ENCODE measurements at places on chromosomes 11 and 22. TPM values are rescaled to one million over a fixed set of nuclear protein-coding genes. Genes with fewer than 3 reads are reported as not detected.

The RCN1 gene
- 92.3 TPM for total RNA-seq

The TRIM6 gene
- total RNA-seq, result 3.3 TPM

The PHF21A gene
- 82.2 TPM for total RNA-seq

The OR8G5 gene
- not detected for total RNA-seq

The STK33 gene
- total RNA-seq, result 3.1 TPM

The ANGPTL5 gene
- 1.4 TPM for total RNA-seq

The PARVA gene
- 176 TPM for total RNA-seq

The PACSIN3 gene
- total RNA-seq, result 66.0 TPM

The TMEM45B gene
- total RNA-seq, result 0.53 TPM

The YPEL1 gene
- total RNA-seq, result 8.2 TPM

The CD3G gene
- 1.2 TPM for total RNA-seq

The RBMXL2 gene
- 0.22 TPM for total RNA-seq

The CCT8L2 gene
- not detected for total RNA-seq

The MOGAT2 gene
- total RNA-seq, result 0.18 TPM

The PGA4 gene
- not detected for total RNA-seq

DNA sequence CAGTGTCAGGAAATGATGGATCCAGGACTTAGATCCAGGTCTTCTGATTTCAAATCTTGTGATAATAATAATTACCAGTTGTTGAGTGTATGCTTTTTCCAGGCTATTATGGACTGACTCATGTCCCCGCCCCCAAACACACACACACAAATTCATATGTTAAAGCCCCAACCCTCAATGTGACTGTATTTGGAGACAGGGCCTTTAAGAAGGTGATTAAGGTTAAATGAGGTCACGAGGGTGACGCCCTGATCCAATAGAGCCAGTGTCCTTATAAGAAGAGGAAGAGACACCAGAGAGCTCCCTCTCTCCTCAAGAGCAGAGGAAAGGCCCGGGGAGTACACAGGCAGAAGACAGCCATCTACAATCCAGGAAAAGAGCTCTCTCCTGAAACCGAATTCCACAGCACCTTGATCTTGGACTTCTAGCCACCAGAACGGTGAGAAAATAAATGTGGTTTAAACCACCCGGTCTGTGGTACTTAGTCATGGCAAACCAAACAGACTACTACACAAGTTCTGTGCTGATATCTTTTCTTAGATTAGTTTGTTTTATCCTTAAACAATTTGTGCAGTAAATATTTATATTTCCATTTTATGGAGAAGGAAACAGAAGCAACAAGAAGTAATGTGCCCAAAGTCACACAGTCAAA is 8.2 kb downstream of the TMPRSS5 start:
- DNase-seq, result no peak

- no peak for DNase-seq
These were observed 5.5 kb downstream of the TCIRG1 start for GRCh38 chr11:68044145-68044813.

DNA sequence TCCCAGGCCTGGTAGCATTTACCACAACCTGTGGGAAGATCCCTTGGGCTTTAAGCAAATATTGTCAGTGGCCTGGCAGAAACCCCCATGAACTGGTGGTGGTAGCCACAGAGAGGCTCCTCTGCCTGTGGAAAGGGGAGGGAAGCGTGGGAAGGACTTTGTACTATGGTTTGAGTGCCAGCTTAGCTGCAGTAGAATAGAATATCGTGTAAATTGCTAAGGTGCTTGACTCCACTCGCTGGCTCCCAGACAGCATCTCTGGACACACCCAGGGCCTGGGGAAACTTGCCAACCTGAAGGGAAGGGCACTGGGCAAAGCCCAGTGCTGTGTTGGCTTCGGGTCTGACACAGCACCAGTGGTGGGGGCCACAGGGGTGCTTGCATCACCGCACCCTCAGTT is 52.6 kb downstream of the XRRA1 start:
- no peak for DNase-seq

DNA sequence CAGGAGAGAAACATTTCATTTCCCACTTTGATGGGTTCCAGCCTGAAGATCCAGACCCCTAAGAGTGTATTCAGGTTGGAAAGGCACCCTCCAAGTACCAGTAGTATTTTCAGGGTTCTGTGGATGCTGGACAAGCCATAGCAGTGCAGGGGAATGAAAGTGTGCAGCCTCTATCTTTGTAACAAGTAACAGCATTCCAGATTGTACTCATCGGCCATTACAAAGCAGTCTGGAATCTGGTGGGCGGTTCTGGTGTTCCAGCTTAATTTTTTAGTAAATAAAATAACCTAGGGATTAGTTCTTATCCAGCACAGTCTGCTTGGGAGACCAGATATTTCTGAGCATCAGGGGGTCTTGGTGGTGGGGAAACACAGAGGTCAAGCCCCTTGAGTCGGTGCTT is 22.6 kb downstream of the APLNR start:
- DNase-seq, result no peak

DNA sequence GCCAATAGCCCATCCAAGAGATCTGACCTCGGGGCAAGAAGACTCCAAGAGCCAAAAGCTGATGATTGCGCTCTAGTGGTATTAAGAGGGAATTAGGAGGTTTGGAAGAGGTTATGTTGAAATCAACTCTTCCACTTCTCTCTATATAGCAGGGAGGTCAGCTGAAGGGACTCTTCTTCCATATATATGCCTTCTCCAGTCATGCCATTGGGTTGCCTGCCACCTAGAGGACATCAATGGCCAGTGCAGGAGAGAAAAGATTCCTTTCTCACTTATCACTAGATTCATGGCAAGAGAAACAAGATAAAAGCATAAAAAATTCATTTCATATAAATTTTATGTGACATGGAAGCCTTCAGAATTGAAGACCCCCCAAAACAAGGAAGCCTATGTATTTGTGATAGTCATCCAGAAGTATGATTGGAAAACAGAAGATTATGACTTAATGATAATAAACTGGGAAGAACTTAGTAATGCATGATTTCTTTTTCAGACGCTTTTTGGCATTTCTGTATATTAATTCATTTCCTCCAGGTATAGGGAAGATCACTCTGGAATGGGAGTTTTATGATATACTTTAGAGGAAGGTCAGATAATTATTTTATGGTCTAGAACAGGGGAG is 435.1 kb upstream of the DDI1 start:
- DNase-seq, result no peak

GRCh38 chr11:93718057-93718563 is 23.2 kb downstream of the TAF1D start:
- no peak for DNase-seq

DNA sequence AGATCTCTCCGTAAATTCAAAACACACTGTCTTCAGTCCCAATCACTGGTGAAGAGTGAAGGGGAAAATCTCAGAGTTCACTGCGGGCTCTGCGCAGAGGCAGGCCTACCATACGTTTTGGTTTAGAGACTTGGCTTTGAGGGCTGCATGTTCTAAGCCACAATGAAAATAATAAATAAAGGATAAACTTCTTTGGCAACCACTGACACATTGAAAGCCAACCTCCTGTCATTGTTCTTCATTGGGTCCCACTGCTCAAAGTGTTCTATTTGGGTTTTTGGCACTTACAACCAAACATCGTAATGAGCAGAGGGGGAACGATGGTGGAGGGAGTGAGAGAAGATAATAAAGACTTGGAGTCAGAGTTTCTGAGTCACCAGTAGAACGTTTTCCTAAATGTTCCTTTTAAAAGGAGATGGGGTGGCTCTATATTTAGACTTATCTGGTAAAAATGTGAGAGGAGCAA is 472.9 kb downstream of the SOX6 start:
- no peak for DNase-seq

DNA sequence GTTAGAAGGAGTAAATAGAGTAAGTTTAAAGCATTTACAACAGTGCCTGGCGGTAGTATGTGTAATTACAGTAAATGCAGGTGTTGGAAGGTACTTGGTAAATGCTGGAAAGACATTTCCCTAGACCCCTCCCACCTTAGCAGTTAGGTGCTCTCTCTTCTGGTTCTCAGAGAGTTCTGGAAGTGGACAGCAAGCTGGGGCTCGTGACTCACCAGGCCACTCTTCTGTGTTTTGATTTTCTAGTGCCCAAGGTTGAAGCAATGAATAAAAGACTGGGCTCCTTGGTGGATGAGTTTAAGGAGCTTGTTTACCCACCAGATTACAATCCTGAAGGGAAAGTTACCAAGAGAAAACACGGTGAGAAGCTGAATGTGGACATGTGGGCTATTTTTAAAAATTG is 27.6 kb downstream of the SNU13 start:
- no peak for DNase-seq

- DNase-seq, result no peak
These were observed 45.0 kb downstream of the OR4C6 start for GRCh38 chr11:55707029-55707428.

DNA sequence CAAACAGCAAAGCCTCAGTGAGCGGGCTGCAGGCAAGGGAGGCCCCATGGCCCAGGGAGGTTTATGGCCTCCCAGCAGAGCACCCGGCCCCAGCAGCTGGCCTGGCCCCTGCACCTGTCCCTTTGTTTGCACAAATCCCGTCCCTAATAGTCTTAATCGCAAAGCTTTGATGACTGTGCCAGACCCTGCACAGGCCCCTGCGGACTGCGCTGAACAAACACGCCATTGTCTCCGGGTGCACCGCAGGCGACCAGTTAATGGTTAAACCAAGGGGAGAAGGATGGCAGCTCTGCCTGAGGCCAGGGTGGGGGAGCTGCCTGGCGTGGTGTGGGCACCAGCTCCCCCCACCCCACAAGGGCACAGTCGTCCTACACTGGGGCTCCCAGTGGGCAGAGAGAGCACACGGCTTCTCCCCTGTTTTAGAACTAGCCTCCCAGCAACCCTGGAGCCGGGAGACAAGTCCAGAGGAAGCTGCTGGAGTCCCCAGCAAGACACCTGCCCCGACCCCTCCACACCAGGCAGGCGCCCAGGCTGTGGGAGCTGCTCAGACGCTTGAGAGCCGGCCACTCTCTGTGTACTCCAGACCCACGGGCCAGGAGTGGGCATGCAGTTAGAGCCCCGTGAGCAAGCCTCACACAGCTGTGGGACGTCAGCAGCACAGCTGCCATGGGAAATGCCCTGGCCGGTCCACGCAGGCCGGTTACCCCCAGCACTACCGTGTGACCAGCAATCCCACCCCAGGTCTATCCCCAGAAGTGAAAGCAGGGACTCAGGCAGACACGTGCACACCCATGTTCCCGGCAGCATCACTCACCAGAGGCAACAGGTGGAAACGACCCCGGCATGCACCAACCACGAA is 39.7 kb upstream of the TH start:
- peak; percentile 49 for DNase-seq

- DNase-seq, result no peak
These were observed 496 bp upstream of the TRAF6 start for GRCh38 chr11:36510594-36510942.

DNA sequence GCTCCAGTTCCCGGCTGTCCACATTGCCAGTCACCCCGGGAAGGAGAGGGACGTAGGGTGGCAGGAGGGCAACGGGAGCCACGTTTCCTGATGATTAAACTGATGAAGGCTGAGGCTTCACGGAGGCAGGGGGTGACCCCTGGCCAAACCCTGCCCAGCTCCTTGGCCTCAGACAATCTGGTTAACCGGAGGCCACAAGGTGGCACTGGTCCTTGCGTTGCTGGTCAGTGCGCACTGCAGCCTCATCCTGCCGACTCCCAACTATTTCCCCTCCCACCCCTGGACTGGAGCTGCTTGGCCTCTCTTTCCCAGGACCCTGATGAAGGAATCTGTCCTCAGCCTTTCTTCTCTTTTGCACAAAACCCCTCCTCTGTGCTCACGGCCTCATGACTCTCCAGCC is 75.3 kb downstream of the PDE2A start:
- no peak for DNase-seq

GRCh38 chr11:9210224-9210921 is 54.8 kb downstream of the DENND5A start:
- no peak for DNase-seq

DNA sequence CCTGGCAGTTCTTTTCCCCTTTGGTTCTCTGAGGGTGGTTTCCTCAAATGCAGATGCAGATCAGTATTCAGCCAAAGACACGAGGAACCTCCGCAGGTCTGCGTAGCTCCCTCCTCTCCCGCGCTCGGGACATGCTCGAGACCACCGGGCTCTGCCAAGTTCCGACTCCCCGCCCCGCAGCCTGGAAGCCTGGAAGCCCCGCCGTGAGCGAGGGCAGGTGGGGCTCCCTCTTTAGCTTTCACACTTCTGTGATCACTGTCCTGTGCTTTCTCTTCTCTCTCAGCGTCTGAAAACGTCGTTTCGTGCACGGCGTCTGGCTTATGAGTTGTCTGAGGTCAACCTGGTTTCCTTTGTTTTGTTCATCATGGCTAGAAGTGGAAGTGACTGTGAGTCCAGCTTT is 26.6 kb downstream of the ZBED4 start:
- DNase-seq, result no peak

DNA sequence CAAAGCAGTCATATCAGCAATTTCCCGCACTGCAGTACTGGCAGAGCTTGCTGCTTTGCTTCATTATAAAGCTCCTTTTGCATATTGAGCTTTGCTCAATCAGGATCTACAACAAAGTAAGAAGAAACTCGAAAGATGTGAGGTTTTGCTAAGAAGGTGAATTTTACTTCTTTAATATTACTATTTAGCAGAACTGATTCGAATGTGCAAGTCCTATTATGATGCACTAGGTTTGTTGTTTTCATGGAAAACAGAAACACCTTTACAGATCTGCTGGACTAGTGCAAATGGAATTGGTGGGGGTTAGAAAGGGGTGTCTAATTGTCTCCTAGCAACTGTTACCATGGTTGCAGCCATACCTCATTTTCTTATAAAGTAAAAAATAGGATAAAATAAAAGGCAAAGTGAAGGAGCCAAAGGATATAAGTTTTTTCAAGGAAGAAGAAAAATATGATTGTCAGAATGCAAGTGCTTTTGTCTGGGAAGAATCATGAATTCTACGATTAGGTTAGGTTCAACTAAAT is 153.2 kb downstream of the MSANTD4 start:
- DNase-seq, result no peak

- no peak for DNase-seq
These were observed 191.8 kb upstream of the E2F8 start for GRCh38 chr11:19432370-19433061.

DNA sequence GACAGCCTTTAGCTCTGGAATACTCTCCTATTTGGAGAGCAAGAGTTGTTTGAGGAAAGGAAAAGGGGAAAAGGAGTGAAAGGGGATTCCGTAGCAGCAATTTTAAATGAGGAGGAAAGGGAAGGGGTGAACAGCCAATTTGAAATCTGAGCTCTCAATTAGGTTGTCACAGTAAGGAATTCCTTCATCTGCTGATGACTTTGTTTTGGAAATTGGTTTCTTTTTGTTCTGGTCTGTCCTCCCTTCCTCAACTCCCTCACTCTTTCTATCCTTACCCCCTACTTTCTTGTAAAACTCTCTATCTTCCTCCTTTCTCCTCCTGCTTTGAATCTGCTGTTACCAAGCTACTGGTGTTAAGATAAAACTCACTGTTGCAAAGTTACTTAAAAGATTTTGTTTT is 1155.6 kb downstream of the DLG2 start:
- no peak for DNase-seq
